ENCODE measurements at places on chromosomes 2 and 18.

GRCh38 chr18:37805773-37806404, 240.3 kb upstream of the CELF4 start:
- no peak for DNase-seq

DNA sequence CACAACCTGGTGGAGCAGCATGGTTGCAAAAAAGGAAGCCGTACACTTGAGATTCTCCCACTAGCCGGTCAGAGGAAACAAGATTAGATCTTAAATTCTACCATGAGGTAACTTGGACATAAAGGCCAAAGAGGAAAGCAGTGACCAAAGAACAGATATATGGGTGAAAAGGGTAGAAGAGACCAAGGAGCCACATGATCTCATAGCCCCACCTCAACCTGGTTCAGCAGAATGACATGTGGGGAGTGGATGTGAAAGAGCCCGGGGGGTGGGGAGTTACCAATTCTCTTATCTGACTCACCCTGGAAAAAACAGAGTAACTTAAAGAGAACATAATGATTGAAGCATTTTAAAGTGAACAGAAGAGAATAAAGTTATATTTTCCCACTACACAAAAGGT, 683.0 kb downstream of the DSC3 start:
- DNase-seq: no peak

DNA sequence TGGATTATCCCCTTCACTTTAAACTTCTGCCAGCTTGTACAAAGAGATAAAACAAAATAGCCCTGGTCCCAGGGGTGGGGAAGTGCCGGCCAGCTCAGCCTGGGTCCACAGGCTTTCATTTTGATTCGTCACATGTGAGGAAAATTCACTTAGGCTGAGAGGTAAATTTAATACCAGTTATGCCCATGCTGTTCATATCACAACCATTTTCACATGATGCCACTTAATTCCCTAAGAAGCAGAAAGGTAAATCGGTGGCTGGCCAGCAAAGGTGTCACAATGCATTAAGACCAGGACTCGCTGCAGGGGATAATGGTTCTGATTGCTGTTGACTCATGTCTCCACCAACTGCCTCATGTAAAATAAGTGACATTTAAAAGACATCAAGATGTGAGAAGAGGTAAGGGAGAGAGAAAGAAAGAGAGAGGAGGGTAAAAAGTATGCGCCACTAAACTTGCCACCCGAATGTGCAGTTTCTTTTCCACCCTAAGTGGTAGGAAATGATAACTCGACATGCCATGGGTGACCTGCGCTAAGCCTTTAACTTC, 261.0 kb upstream of the SIX3 start:
- DNase-seq: no peak

DNA sequence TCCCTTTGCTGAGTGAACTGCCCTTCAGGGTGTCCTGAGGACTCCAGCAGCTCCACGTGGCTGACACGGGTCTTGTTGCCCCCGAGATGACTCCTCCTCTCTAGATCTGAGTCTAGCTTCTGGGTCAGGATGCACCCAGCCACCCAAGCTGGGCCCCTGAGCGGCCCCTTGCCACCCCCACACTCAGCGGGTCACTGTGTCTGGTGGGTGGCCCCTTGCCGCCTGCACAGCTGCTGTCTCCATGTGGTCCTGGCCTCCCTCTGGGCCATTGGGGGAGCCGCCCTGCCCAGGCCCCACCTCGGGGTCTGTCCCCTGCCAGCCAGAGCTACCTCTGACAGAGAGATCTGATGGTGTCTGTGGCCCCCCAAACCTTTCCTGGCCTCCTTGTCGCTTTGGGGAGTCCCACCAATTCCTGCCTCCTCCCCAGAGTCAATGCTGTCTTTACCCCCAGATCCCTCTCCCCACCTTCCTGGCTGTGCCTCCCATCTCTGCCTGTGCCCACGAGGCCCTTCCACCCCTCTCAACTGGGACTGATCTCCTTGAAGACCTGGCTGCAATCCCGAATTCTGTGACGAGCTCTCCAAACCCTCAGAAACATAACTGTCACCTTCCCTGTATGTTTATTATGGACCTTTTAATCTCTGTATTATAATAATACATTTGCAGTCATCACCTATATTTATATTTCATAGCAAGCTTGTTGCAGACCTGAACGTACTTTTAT, 46.5 kb downstream of the TWIST2 start:
- no peak for DNase-seq

DNA sequence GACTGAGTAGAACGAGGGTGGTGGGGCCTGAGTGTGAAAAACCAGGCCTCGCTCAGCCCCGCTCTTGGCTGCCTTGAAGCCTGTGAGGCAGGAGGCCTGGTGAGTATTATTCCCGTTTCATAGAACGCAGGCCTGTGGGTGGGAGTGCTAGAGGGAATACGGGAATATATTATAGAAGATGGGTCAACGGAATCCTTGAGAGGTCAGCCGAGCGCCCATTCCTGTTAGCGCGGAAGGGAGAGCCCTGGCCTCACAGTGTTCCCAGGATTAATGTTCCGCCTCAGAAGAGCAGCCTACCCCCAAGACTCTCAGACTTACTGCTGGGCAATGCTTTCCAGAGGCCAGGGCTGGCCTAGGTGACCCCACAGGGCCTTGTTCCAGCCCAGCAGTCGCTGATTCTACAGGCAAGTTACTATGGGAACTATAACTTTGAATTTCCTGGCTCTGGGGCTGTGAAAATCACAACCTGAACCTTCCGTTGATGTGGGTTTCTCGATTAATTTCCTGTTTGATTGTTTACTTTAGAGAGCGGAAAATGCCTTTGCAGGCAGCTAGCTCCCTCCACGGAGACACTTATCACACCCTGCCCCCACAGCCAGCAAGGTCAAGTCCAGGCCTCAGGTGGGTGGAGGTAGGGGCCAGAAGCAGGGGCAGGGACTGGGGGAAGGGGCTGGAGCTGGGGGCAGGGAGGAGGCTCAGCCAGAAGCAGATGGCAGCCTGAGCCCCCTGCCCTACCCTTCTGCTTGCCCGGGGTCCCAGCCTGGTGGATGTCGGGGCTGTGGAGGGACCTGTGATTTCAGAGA, 108.3 kb downstream of the SMAD7 start:
- DNase-seq: no peak

DNA sequence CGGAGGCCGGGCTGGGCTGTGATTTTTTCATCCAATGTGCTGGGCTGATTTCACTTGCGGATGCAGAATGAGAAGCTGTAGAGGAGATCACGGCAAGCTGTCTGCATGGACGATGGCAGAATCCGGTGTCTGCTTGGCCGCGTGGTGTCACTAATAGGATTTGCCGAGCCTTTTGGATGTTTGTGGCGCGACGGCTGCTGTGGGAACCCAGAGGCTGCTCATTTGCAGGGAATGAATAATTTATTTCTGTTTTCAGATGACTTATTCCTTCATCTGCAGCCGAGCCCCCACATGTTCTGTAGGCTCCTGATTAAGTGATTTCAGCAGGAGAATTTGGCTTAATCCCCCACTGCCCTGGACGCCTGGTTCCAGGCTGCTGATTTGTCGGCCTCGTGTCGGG, 62.6 kb downstream of the ODC1 start:
- no peak for DNase-seq

DNA sequence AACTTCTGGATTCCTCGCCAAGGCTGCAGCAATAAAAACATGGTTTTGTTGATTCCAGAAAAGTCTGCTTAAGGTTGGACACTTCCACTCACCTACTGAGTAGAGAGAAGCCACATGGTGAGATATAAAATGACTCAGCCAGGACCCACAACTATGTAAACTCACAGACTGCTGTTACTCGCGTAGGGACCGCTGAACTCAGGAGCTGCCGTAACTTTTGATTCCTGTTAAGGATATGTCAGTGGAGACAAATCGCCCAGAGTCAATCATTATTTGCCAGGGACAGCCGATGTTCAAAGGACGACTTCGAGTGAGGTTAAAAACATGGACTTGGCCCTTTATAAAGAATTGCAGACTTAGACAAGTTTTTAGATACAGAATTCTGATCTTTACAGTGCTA, 25.6 kb downstream of the CYB5A start:
- DNase-seq: no peak

DNA sequence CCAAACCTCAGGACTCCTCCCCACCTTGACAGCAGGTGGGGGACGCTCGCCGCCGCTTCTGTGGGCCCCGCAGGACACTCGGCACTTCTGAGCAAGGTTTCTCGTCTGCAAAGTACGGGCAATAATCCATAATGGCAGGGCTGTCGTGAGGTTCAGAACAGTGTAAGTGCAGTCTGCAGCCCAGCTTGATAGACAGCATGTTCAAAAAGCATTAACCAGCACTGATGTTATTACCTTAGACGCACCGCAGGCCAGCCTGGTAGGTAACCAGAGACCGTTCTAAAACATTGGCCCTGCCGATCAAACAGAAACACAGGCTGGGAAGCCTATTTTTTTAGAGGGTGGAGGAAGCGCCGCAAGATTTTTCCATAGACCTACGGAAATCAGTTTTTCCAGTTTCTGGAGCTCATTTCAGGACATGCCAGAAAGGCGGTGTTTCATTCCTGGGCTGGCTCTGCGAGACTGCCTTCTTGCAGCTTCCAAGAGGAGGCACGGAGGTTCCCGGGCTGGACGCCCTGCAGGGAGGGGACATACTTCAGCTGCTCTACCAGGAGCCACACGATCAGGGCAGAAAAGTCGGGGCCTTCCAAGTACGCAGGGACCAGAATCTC, 148.7 kb downstream of the TPO start:
- no peak for DNase-seq

- DNase-seq: no peak
Observed at GRCh38 chr18:75341897-75342296, 85.6 kb downstream of the SMIM21 start.

DNA sequence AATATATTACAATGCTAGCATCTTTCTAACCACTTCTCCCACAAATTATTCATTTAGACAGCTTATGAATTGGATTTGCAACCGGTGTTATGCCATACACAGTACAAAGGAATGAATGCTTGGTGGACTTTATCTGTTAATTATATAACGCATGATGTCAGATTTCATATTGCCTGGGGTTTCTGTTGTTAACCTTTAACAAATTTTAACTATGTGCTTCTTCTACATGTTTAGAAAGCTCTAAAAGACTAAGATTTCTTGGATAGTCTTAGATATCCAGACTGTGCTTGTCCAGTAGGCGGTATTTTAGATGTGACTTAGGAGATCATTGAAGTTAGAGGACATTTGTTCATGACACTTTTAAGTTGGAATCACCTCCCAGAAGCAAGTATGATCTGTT, 976.3 kb downstream of the TMEM182 start:
- no peak for DNase-seq

- DNase-seq: no peak
Observed at GRCh38 chr2:182631299-182631698, 84.8 kb upstream of the DNAJC10 start.

GRCh38 chr2:227388537-227389011, 825 bp upstream of the SCYGR1 start:
- no peak for DNase-seq

GRCh38 chr2:113172721-113173541, 840 bp upstream of the PSD4 start:
- DNase-seq: no peak

DNA sequence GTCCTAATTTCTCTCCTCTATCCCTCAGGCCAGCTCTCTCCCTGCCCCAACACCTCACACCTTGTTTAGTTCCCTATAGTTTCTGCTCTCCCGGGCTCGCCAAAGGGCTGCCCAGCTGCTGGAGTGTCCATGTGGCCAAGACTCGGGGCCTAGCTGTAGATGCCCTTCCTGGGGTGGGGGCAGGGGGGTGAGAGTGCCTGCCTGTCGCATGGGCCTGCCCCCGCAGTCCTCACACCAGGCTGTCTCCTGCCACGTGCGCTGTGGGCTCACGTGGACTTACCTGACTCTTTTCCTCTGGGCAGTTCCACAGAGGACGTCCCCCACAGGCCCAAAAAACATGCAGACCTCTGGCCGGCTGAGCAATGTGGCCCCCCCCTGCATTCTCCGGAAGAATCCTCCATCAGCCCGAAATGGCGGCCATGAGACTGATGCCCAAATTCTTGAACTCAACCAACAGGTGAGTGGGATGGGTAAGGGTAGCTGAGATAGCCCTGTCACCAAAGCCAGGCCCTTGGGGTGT, 7.4 kb upstream of the TMEM214 start:
- DNase-seq: no peak

GRCh38 chr2:226300196-226300886, 499.3 kb downstream of the IRS1 start:
- DNase-seq: peak; percentile 41

DNA sequence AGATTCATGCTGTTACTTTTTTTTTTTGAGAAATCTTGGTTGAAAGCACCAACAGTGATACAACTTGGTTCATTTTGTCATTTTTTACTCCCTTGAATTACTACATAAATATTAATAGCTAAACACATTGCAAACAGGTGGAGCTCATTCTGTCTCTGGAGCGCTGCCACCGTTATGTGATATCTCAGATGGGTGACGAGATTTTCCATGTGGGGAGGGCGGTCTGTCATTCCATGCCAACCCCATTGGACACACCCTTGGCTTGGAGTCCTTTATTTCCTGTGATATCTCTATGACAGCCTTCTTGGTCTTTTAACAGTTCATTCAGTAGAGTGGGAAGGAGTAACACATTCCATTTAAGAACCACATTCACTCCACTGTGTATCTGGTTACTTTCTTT, 794.8 kb downstream of the SATB2 start:
- no peak for DNase-seq

DNA sequence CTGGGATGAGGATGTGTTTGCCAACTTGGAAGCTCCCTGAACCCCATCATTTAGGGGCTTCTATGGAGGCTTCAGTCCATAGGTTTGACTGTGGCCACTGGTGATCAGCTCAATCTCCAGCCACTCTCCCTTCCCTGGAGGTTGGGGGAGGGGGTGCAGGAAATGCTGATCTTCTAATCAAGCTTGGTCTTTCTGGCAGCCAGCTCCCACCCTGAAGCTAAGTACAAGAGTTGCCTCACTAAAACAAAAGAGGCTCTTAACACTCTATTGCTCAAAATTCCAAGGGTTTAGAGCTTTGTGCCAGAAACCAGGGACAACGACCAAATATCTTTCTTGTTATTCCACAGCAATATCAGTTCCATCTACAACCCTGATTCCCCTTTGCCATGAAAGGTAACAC, 19.4 kb upstream of the MPPE1 start:
- DNase-seq: no peak

DNA sequence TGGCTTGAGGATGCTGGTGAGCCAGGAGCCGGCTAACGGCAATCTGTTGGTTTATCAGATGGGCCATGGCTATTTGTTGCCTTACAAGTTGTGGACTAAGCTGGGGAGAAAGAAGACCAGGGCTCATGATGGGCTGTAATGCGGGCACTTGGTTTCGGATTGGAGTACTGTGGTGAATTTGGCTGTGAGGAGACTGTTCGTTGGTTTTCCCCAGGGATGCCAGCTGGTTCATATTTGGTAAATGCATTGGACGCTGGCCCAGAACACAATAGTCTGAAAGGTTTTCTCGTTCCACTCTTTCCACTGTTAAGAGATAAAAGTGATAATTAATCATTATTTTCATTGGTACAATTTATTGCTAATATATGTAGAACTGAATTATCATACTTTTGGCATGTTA, 108.9 kb downstream of the SATB2 start:
- DNase-seq: no peak

DNA sequence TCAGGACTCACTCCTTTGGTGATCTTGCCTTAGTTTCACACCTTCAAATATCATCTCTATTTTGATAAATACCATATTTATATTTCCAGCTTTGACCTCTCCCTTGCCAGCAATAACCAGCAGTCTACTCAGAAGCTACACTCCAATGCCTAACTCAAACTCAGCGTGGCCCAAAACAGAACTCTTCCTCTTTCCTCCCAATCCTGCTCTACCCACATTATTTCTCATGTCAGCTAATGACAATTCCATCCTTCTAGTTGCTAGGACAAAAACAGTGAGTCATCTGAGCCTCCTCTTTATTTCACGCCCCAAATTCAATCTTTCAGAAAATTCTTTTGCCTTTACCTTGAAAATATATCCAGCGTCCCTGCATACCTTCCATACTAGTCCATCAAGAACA, 23.5 kb downstream of the CYRIA start:
- no peak for DNase-seq

GRCh38 chr2:65103013-65103715, 26.7 kb downstream of the RAB1A start:
- DNase-seq: no peak

All from GM12865 (cell line).